Cardiac muscle cell (in vitro differentiated cells and primary cell): ENCODE measurements at places on chromosomes 11 and 22. TPM values are rescaled to one million over a fixed set of nuclear protein-coding genes. Genes with fewer than 3 reads are reported as not detected.

- H3K27ac ChIP-seq, result no peak overlapping the region
- DNase-seq, result peak; percentile 52
- no peak overlapping the region for H3K4me3 ChIP-seq
- H3K36me3 ChIP-seq, result no peaks in the 10 kb centered on the region
These were observed 27.7 kb downstream of the RSPH14 start for GRCh38 chr22:23113847-23114720.

DNA sequence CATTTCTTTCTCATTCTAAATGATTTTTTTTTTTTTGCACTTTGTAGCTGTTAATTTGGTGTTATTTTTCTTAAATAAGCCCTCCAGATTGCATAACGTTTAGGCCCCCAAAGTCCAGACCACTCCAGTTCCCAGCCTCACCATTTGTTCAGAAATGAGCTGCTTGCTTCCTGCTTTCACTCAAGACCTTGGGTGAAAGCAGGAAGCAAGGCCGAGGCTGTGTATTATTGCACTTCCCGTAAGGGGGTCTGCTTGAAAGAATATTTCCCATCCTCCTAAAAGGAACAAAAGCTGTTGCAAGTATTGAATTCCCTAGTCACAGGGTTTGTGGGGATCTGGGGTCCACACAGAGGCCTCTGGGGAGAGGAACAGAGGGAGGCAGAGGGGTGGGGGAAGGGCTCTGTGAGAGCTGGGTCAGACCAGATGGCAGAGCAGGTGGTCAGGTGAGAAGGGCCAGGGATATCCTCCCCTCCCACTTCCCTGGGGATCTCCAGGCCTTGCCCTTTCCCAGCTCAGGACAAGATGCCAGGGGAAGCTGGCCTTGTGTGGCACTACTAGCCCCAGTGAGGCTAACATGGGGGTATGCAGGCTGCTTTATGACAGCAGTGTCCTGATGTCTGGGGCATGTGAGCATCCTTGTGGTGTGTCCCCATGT, 51.6 kb upstream of the MYEOV start:
- H3K27me3 ChIP-seq, result peaks cover 3% of the 10 kb centered on the region
- no peak for DNase-seq
- H3K4me1 ChIP-seq, result no peaks in the 10 kb centered on the region
- no peaks in the 10 kb centered on the region for H3K36me3 ChIP-seq
- H3K4me3 ChIP-seq, result no peak overlapping the region
- no peak overlapping the region for H3K27ac ChIP-seq

Gene CASP5
- not detected in 2 replicates for total RNA-seq

GRCh38 chr11:68008381-68009337, 1.5 kb upstream of the ALDH3B1 start:
- DNase-seq, result no peak
- peaks cover 7% of the 10 kb centered on the region for H3K4me1 ChIP-seq
- no peak overlapping the region for H3K4me3 ChIP-seq
- H3K36me3 ChIP-seq, result no peaks in the 10 kb centered on the region
- no peak overlapping the region for H3K27ac ChIP-seq

Gene FOLR1
- total RNA-seq, result 0.88 and 1.8 TPM in 2 replicates

- no peak overlapping the region for H3K4me3 ChIP-seq
- H3K4me1 ChIP-seq, result no peaks in the 10 kb centered on the region
- no peak overlapping the region for H3K27ac ChIP-seq
- no peak for DNase-seq
- no peaks in the 10 kb centered on the region for H3K36me3 ChIP-seq
- peaks cover 60% of the 10 kb centered on the region for H3K27me3 ChIP-seq
These were observed 518 bp upstream of the GALNT18 start for GRCh38 chr11:11622340-11622706.

Gene NLRP10
- total RNA-seq, result not detected in 2 replicates

Gene SLC22A9
- total RNA-seq, result 0.18 TPM in 1 of 2 replicates, not detected in the other

DNA sequence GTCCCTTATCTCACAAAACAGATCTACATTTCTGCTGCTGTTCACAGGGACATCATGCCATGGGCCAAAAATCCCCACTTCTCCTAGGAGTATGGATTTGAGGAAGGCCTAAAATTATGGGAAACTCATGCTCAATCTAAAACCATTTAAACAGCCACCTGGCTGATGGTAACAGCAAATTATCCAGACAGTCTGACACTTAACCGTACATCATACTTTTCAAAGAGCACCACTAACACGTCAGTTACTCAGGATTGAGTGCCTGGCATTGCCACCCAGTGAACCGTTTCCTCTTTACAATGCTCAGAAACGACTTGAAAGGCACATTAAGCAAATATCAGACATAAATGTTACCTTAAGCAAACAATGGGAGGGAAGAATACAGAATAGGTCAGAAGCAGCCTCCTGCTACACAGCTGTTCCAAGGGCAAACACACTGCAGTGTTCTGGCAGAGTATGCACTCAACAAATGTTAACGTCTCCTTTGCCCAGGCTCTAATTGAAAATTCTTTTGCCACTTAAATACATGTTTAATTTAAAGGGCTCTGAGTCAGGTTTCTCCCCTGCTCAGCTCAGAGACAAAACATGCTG, 18.8 kb upstream of the SLC36A4 start:
- no peaks in the 10 kb centered on the region for H3K27me3 ChIP-seq
- H3K4me1 ChIP-seq, result no peaks in the 10 kb centered on the region
- no peak for DNase-seq
- H3K4me3 ChIP-seq, result no peak overlapping the region
- no peaks in the 10 kb centered on the region for H3K36me3 ChIP-seq

DNA sequence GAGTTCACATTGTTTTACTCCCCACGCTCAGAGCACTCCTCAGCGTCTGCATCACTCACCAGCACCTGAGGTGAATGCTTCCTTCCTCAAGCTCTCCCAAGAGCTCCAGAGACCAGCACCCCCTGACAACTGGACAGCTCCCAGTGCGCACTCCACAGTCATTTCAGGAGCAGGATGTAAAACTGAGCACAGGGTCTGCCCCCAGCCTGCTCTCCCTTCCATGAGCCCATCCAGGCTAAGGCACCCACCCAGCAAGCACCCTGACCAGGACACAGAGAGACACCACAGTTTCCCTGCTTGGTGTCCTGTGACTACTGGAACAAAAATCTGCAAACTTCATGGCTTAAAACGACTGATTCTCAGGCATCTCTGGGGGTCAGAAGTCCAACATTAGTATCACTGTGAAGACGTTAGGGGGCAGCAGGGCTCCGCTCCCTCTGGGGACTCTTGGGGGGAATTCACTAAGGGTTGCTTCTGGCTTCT, 3.3 kb downstream of the SCGB1D2 start:
- no peaks in the 10 kb centered on the region for H3K4me1 ChIP-seq
- no peaks in the 10 kb centered on the region for H3K36me3 ChIP-seq
- no peak overlapping the region for H3K4me3 ChIP-seq

DNA sequence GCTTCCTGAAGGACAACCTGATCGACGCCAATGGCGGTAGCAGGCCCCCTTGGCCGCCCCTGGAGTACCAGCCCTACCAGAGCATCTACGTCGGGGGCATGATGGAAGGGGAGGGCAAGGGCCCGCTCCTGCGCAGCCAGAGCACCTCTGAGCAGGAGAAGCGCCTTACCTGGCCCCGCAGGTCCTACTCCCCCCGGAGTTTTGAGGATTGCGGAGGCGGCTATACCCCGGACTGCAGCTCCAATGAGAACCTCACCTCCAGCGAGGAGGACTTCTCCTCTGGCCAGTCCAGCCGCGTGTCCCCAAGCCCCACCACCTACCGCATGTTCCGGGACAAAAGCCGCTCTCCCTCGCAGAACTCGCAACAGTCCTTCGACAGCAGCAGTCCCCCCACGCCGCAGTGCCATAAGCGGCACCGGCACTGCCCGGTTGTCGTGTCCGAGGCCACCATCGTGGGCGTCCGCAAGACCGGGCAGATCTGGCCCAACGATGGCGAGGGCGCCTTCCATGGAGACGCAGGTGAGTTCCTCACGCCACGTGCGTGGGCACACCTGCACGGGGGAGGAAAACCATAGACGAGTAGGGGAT, 1.5 kb downstream of the BCR start:
- DNase-seq, result no peak
- peak overlapping the region; percentile 76 for H3K4me3 ChIP-seq
- no peaks in the 10 kb centered on the region for H3K36me3 ChIP-seq

- no peak for DNase-seq
- no peak overlapping the region for H3K27ac ChIP-seq
- no peak overlapping the region for H3K4me3 ChIP-seq
- H3K27me3 ChIP-seq, result no peaks in the 10 kb centered on the region
- H3K36me3 ChIP-seq, result peaks cover 2% of the 10 kb centered on the region
These were observed 12.8 kb downstream of the CTSC start for GRCh38 chr11:88324562-88325345.

- H3K27me3 ChIP-seq, result no peaks in the 10 kb centered on the region
- H3K36me3 ChIP-seq, result peaks cover 2% of the 10 kb centered on the region
- H3K4me3 ChIP-seq, result no peak overlapping the region
- no peak for DNase-seq
- no peak overlapping the region for H3K27ac ChIP-seq
- H3K4me1 ChIP-seq, result no peaks in the 10 kb centered on the region
These were observed 26.9 kb downstream of the CEP164 start for GRCh38 chr11:117354550-117354949.

Gene SCGB2A2
- total RNA-seq, result not detected in 2 replicates

Gene SLC5A4
- not detected in 2 replicates for total RNA-seq

DNA sequence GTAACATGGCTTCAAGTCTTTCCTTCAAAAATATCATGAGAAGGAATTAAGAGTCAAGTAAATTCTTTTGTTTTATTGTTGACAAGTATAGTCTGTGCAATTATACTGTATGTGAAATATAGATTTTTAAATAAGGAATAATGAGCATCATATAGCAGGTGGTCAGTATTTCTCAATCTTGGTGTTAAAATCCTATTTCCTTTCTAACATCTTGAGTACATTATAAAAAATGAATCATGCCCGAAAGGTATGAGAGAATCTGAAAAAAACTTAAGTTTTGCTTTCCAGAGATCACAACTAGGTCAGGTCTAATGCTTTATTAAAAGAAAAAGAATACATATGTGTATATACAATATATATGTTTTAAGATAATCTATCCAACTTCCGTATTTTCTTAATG, 53.1 kb downstream of the KIF18A start:
- H3K4me1 ChIP-seq, result peaks cover 15% of the 10 kb centered on the region
- H3K4me3 ChIP-seq, result no peak overlapping the region
- no peak overlapping the region for H3K27ac ChIP-seq
- no peaks in the 10 kb centered on the region for H3K27me3 ChIP-seq

Gene PRSS23
- total RNA-seq, result 39.6 and 48.4 TPM in 2 replicates

- H3K36me3 ChIP-seq, result peaks cover 14% of the 10 kb centered on the region
- H3K4me1 ChIP-seq, result peaks cover 27% of the 10 kb centered on the region
- H3K4me3 ChIP-seq, result no peak overlapping the region
- no peak overlapping the region for H3K27ac ChIP-seq
- H3K27me3 ChIP-seq, result no peaks in the 10 kb centered on the region
- DNase-seq, result peak; percentile 8
These were observed 9.4 kb downstream of the FHIP1B start for GRCh38 chr11:6225024-6225423.

DNA sequence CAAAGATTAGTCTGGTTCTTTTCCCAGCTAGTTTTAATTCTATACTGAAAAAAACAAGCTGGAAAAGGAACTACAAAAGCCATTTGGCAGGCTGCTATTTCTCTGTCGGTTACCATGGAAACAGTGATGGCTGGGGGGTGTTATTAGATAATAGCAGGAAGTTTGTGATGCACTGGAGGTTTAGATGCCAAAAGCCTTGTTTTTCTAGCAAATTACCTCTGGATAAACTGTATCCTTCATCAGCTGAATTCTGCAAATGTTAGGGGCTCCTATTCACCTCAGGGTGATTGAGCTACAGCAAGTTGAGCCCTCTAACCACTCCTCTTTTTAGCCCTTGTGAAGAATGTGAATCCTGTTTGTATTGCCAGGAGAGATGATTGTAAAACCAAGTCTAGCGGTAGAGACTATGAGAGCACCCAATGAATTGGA, 25.2 kb downstream of the ALKBH3 start:
- DNase-seq, result no peak
- H3K36me3 ChIP-seq, result peaks cover 18% of the 10 kb centered on the region
- no peak overlapping the region for H3K27ac ChIP-seq

DNA sequence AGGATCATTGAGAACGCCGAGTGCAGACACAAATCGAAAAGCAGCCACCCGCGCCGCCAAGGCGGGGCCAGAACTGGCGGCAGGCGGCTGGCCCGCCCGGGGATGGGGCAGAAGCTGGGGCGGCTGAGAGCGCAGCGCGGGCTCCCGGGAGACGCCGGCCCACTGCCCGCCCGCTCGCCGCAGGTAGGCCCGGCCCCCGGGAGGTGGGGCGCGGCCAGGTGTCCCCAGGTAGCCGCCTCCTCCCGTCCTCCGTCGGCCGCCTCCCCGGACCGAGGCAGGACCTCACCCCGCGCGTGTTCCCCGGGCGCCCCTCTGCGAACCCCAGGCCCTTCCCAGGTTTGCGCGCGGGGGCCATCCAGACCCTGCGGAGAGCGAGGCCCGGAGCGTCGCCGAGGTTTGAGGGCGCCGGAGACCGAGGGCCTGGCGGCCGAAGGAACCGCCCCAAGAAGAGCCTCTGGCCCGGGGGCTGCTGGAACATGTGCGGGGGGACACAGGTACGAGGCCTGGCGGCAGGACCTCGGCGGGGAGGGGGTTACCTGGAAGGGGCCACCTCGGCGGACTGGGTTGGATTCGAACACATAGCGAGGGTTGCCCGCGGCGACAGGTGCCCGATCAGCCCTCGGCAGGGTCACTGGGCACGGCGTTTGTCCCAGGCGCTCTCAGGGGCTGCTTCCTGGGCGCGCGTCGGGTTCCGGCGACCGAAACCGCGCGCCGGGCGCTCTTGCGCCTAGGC, at the start of gene PRRG4:
Gene PRRG4, plus strand, starts transcription at position 248 of the 733 bp plus-strand sequence. CDS start 603 bp downstream, outside the sequence.
- DNase-seq, result peak; percentile 62
- H3K36me3 ChIP-seq, result no peaks in the 10 kb centered on the region
- H3K4me1 ChIP-seq, result no peaks in the 10 kb centered on the region

Gene INS
- total RNA-seq, result not detected in 2 replicates

GRCh38 chr11:66766681-66767080, 37.7 kb upstream of the SPTBN2 start:
- no peak for DNase-seq
- H3K27ac ChIP-seq, result no peak overlapping the region
- H3K36me3 ChIP-seq, result no peaks in the 10 kb centered on the region
- H3K4me1 ChIP-seq, result no peaks in the 10 kb centered on the region
- H3K27me3 ChIP-seq, result no peaks in the 10 kb centered on the region

GRCh38 chr22:17120281-17120680, 879 bp downstream of the TMEM121B start:
- peak overlapping the region; percentile 84 for H3K4me3 ChIP-seq
- peak; percentile 93 for DNase-seq
- no peak overlapping the region for H3K27ac ChIP-seq
- no peaks in the 10 kb centered on the region for H3K4me1 ChIP-seq
- H3K27me3 ChIP-seq, result no peaks in the 10 kb centered on the region

Gene HMOX1
- total RNA-seq, result 1.5 and 2.1 TPM in 2 replicates

GRCh38 chr22:29623059-29623458, 19.6 kb downstream of the NF2 start:
- no peaks in the 10 kb centered on the region for H3K27me3 ChIP-seq
- peaks cover 8% of the 10 kb centered on the region for H3K4me1 ChIP-seq

Gene GVQW3
- 8.1 and 13.3 TPM in 2 replicates for total RNA-seq
